ENCODE measurements at places on chromosomes 1 and 21. TPM values are rescaled to one million over a fixed set of nuclear protein-coding genes. Genes with fewer than 3 reads are reported as not detected.

EFNA1 gene
- total RNA-seq = 7.3 TPM

GIPC2 gene
- not detected for total RNA-seq

GCSAML gene
- not detected for total RNA-seq

LCE1A gene
- total RNA-seq = not detected

SPATA45 gene
- total RNA-seq = not detected

CHML gene
- total RNA-seq = 8.8 TPM

OR6N1 gene
- not detected for total RNA-seq

CATSPERE gene
- total RNA-seq = 0.92 TPM

HFM1 gene
- total RNA-seq = not detected

NMNAT2 gene
- total RNA-seq = not detected

IL20 gene
- total RNA-seq = not detected

CADM3 gene
- total RNA-seq = not detected

PCSK9 gene
- total RNA-seq = not detected

EIF4G3 gene
- total RNA-seq = 19.8 TPM

OR2AJ1 gene
- total RNA-seq = not detected
